ENCODE measurements at places on chromosomes 5 and 9.

DNA sequence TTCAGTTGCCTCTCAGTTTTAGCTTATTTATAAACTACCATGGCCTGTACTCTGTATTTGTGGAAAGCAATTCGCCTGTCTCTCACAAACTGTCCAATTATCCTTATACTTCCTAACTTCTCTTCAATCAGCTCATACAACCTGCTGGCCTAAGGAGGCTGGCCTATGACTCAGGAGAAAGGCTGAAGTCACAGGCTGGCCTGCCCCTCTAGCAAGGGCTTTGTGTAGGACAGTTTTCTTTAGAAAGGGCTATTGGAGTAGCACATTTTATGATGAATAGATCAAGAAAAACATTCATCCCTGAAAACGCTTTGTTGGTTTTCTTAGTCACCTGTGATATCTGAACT lies 988.7 kb upstream of the ARRDC3 start:
- no peak for DNase-seq

DNA sequence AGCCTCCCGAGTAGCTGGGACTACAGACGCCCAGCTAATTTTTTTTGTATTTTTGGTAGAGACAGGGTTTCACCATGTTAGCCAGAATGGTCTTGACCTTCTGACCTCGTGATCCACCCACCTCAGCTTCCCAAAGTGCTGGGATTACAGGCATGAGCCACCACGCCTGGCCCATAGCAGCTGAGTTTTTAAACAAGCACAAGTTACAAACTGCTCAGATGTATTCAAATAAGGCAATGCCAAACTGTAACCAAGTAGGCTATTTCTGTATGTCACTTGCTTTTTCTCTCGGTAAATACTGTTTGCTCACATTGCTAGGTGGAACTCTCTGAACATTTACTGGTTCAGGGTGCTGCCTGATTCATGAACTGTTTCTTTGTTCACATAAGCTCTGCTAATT lies 799.3 kb upstream of the NUDT12 start:
- no peak for DNase-seq

DNA sequence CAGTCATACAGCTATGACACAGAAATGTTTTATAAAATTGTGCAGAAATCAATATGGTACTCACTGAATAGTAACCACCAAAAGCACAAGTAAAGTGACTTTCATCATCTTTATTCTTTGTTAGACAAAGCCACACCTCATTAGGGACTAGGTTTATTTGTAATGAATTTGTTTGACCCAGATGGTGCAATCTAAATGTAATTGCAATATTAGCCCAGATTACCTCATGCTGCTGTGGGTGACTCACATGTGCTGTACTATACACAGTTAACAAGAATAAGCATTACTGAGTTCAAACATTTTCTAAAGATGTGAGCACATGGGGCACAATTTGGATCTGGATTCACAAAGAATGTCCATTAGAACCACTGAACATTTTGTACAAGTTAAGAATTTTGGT lies 759.3 kb upstream of the TYRP1 start:
- DNase-seq = no peak

- no peak for DNase-seq
Observed at GRCh38 chr9:68979538-68980314, 34.2 kb downstream of the PRKACG start.

GRCh38 chr9:22079873-22080341 lies 70.8 kb upstream of the CDKN2B start:
- DNase-seq = no peak

DNA sequence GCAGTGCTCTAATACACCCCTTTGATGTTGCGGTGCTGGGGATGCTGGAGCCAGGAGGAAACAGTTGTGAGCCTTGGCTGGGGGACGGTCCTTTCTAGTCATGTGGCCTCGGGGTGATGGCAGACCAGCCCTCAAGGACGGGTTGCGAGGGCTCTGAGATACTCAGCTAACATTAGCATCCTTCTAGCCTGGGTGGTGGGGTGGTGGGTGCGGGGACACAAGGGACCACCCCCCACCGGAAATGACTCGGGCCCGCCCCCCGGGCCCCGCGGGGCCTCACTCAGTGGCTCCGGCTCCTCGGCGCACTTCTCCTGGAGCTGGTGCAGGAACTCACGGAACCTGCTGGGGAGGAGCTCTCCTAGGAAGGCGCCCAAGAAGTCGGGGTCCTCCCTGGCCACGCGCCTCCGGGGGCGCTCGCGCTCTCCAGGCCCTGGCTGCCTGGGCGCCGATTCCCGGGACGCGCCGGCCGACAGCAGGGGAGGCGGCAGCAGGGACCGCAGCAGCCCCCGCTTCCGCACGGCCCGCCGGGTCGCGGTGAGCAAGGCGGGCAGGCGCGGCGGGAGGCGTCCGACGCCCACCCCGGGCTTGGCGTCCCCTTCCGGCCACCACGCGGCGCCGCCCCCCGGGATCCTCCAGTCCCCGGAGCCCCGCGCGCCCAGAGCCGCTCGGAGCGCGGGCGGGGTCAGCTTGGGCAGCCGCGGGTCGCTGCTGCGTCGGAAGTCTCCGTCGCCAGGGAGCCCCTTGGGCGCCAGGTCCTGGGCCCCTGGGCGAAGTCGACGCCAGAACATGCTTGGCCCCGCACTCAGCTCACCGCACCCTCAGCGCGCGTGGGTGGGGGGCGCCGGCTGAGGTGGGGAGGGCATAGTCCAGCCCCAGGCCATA lies 873 bp downstream of the C9orf50 start:
- DNase-seq = no peak

- no peak for DNase-seq
Observed at GRCh38 chr5:57666582-57666981, 184.0 kb upstream of the ACTBL2 start.

GRCh38 chr5:92907938-92908606 lies 672.9 kb downstream of the NR2F1-AS1 start:
- DNase-seq = no peak

DNA sequence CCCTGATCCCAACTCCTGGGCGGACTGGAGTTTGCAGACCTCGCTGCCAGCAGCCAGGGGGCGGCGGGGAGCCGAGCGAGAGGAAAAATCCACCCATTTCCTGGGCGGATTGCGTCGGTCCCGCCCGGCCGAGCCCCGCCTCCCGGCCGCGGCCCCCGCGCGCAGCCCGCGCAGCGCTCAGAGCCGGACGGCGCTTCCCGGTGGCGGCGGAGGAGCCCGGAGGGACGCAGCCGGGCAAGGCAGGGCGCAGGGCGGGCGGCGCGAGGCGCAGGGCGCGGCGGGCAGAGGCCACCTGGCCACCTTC lies at the start of gene OLFM1:
Gene OLFM1 (plus strand): TSS at position 180 of the 304 bp plus-strand sequence. CDS start 322 bp downstream, outside the sequence.
- peak; percentile 26 for DNase-seq

- DNase-seq = peak; percentile 17
Observed at GRCh38 chr9:19232823-19233194, 2.3 kb downstream of the DENND4C start.

GRCh38 chr9:21591221-21592062 lies 109.3 kb upstream of the IFNE start:
- DNase-seq = no peak

GRCh38 chr5:56514245-56514644 lies 281.1 kb upstream of the ANKRD55 start:
- no peak for DNase-seq

DNA sequence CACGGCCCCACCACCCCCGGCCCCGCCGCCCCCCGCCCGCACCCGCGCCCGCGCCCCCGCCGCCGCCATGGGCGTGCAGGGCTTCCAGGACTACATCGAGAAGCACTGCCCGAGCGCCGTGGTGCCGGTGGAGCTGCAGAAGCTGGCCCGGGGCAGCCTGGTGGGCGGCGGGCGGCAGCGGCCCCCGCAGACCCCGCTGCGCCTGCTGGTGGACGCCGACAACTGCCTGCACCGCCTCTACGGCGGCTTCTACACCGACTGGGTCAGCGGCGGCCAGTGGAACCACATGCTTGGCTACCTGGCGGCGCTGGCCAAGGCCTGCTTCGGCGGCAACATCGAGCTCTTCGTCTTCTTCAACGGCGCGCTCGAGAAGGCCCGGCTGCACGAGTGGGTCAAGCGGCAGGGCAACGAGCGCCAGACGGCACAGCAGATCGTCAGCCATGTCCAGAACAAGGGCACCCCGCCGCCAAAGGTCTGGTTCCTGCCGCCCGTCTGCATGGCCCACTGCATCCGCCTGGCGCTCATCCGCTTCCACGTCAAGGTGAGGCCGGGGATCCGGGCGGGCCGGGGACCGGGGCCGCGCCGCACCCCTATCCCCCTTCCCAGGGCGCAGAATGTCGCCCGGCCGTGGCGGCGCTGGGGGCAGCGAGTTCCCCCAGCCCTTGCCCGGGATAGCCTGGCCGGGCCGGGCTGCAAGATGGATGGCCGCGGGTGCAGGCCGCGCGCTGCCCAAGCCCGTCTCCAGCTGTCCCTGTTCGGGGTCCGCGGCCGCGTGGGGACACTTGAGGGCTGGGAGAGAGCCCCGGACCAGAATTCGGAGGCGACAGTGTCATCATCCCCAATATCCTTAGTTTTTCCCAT lies 594 bp downstream of the FAM120A start:
- peak; percentile 64 for DNase-seq

DNA sequence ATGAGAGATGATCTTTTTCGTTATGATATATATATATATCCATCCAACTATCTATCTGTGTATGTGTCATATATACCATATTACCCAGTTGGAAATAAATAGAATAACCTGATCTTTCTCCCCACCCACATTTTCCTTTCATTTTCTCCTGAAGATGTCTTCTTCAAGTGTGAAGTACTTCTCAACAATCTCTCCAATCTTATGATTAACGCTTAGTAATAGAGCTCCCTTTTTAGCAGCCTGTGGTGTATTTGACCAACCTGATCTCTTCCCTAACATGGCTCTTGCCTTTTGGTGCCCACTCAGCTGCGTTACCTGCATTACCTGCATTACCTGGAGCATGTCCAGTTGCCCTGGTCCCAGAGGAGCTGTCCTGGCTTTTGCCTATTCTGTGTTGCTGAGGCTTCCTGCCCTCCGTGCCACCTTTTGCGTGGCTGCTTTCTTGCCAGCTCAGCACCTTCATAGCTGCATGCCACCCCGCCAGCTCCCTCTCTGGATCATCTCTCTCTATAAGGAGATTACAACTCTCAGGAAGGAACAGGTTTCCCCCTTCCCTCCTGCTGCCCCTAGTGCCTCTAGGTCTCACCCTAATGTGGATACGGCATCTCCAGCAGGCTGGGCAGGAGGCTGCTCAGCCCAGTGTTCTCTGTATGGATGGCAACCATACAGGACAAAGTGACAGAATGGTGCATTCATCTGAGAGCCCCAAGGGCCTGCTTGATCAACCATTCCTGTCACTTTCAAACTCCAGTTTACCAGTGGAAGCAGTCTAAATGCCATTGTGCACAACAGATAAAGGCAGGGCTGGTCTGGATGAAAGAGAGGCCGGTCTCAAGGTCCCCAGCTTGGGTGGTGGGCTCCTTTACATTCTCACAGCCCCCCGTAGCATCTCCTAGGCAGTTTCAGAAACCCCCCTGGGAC lies 126.7 kb downstream of the GADD45G start:
- DNase-seq = no peak
